ENCODE measurements at places on chromosomes 4 and X.
A peak's percentile ranks its signal among the peaks of the same experiment; 100 is the strongest.

DNA sequence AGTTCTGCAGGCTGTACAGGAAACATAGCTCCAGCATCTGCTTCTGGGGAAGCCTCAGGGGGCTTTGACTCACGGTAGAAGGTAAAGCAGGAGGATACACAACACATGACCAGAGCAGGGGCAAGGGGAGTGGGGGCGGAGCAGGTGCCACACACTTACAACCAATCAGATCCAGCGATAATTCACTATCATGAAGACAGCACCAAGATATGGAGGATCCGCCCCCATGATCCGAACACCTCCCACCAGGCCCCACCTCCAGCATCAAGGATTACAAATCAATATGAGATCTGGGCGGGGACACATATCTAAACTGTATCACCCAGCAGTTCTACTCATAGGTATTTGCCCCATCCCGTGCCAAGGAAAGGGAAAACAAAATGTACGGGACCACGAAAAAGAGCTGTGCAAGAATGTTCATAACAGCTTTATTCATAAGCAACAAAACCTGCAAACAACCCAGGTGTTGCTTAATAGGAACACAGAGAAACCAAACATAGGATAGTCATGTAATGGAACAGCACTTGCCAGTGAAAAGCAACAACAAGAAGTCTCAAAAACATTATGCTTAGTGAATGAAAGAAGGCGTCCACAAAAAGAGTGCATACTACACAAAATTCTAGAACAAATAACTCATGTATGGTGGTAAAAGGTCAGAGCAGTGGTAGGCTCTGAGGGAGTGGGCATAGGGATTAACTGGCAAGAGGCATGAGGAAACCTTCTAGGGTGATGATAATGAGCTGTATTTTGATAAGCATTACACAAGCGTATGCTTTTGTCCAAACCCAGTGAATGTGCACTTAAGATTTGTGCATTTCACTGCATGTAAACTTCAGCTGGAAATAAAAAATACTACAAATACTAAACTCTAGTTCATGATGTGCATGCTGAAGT, 130.9 kb upstream of the FAM9B start:
- no peak for DNase-seq

DNA sequence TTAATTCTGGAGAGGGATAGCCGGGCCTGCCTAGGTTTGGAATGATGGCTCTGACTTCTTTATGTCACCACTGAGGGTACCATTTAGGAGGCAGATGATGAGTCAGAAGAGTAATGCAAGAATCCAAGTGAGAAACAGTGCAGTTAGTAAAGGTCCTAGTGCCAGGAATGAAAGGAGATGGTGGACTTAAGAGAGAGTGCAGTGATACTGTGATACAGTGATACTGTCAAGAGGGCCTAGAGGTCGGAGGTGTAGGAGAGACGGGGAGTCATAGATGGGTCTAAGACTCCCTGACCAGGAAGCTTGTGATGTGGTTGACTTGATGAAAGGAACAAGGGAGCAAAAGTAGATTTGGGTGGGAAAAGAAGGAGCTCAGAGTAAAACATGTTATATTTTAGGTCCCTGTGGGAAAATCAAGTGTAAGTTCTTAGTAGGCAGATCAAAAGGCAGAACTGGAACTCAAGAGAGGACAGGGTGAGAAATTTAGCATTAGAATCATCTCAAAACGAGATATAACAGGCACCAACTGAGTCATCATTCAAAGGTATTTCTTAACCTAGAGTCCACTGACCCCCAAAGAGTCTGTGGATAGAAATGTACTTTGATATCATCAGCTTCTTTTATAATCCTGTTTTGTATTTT, 85.0 kb downstream of the NFKB1 start:
- DNase-seq = no peak

- no peak for DNase-seq
Measured at GRCh38 chr4:5720157-5720850, 9.3 kb downstream of the EVC start.

- no peak for DNase-seq
Measured at GRCh38 chr4:26729547-26729946, 131.1 kb upstream of the STIM2 start.

DNA sequence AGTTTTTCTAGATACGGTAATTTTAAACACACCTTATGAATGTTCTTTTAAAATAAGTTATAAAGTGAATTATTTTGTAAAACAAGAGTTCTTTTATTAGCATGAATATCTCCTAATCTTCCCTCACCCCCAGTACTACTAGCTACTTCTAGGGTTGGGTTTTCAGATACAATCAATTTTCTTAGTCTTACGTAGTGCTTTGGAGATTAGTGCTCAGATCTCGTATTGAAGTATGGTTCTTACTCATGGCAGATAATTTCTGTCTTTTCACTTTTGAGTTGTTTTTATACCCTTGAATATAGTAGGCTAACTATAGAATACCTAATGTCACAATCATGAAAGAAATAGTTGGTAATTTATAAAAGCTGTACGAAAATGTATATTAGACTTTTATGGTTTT, 43.2 kb downstream of the CDKL5 start:
- no peak for DNase-seq

- no peak for DNase-seq
Measured at GRCh38 chr4:16082426-16083240, 1.2 kb downstream of the PROM1 start.

DNA sequence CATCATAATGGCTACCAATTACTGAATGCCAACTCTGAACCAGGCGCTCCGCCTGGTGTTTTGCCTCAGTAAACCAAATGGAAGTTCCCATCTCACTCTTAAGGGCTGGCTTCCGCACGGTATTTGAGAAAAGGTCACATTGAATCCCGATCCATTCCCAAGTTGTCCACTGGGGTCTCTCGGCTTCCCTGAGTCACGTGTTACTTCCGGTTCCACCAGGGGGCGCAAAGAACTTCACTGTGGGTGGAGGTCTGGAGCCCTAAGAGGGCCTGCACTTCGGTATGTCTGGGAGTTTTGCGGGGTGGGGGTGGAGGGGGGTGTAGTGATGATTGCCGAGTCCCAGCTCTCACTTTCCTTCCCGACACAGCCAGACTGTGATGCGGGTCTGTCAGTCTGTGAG, 13.4 kb upstream of the NHS start:
- DNase-seq = no peak

DNA sequence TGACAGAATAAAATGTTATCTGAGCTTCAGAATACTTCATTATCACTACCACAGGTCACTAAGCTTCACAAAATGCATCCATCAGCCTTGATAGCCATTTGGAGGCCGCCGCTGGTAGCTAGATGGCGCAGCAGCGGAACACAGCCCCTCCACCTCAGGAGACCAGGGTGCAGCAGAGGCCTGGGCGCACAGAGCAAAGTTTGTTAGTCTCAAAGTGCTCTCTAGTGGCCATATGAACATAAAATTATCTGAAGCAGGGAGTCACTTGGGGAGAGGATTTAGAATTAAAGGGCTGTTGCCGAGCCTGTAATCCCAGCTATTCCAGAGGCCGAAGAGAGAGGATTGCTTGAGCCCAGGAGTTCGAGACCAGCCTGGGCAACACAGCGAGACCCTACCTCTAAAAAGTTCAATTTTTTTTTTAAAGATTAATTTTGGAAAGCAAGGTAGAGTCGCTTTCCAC, 8.1 kb upstream of the DCTD start:
- peak; percentile 34 for DNase-seq

DNA sequence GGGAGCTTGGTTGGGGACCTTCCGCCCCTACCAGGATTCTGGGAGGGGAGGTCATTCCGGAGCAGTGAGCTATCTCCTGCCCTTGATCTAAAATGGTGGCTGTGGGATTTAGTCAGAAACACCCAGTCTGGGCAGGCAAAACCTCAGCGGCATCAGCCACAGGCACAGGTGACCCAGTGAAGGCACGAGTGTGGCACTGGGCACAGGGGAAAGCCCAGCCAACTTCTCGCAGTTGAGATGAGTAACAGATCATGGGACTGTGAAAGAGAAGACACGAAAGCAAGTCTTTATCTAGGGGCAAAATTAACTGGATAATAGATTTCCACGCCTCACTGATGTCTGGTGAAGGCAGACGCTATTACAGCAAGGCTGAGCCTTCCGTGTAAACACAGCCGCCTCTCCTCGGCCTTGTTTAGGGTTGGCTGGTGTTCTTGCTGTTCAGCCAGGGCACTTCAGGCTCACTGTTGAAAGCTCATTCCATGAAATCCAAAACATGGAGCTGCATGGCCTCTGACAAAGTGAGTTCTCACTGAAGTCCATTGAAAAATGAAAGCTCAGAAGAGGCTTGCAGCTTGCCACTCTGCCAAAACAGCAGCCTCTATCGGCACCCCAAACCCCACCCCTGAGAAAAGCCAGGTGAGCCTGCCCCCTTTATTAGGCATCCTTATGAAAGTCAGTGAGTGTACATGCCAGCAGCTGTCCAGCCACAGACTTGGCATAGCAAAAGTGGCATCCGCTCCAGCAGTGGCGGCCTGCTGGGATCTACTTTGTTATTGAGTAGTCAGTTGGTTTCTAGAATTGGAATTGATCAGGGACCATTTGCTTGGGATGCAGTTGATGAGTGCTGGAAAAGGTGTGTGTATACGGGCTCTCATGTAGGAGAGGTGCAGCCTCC, 102.3 kb upstream of the MTM1 start:
- no peak for DNase-seq

- DNase-seq = no peak
Measured at GRCh38 chrX:133813971-133814370, 171.4 kb downstream of the GPC3 start.

- no peak for DNase-seq
Measured at GRCh38 chr4:4711902-4712301, 147.6 kb upstream of the MSX1 start.

DNA sequence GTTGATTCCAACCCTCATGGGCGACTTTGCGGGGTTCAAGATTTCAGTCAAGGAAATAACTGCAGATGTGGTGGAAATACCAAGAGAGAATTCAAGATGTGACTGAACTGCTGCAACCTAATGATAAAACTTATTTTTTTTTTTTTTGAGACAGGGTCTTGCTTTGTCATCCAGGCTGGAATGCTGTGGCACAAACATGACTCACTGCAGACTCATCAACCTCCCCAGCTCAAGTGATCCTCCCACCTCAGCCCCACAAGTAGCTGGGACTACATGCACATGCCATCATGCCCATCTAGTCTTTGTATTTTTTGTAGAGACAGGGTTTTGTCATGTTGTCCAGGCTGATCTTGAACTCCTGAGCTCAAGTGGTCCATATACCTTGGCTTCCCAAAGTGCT, 19.5 kb upstream of the WDFY3 start:
- no peak for DNase-seq

- DNase-seq = no peak
Measured at GRCh38 chrX:150731795-150732194, 38.6 kb downstream of the MTMR1 start.

GRCh38 chr4:41141900-41142299, 72.4 kb downstream of the APBB2 start:
- DNase-seq = no peak

DNA sequence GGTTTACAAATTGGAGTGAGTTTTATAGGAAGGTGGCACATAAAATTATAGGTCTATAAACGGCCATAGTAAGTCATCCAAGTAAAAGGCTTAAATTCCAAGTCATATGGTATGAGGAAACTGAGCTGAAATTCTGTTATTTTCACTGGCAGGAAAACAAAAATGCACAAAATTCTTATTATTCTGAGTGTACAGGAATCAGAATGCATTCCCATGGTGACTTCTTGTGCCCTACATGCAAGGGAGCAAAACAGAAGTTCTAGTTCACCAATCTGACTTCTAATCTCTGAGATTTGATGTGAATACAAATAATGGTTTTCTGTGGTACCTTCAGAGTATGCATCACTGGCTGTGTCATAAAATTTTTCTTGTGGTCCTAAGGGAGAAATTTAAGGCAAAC, 102.9 kb downstream of the CLCN4 start:
- no peak for DNase-seq

- no peak for DNase-seq
Measured at GRCh38 chrX:26414534-26414933, 198.6 kb downstream of the MAGEB5 start.

DNA sequence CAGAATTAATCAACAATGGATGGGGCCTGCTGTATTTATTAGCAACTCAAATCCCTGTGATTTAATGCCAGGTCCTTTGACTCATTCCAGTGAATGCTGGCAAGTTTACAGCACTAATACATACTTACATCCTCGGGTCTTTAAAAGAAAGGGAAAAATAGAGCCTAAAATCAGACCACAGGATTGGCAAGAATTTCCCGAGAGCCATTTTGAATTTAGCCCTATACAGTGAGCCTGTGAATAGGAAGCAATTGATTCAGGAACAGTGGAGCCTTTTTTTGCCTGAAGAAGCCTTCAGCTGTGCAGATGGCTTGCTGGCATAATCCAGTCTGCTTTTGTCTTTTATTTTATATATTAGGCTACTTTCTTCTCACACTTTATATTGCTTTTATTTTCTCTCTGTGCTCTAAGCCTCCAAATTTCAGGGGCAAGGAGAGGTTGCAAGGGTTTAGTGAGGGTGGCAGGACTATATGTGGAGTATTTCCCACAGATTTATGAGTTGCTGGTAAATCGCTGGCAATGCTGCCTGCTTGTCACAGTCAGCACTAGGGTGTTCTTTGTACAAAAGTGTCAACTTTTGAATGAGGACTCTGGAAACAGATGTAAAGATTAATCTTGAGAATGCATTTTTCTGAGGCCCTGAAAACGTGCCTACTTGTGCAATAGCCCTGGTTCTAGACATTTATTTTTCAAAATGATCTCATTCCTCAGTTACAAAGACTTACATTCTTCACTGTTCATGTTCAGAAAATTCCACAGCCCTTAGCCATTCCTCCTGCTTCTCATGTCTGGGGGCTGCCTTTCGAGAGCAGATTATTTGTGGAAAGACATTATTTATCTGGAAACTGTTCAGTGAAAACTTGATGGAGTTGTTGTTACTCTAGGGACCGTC, 303.5 kb downstream of the SPRY1 start:
- no peak for DNase-seq

DNA sequence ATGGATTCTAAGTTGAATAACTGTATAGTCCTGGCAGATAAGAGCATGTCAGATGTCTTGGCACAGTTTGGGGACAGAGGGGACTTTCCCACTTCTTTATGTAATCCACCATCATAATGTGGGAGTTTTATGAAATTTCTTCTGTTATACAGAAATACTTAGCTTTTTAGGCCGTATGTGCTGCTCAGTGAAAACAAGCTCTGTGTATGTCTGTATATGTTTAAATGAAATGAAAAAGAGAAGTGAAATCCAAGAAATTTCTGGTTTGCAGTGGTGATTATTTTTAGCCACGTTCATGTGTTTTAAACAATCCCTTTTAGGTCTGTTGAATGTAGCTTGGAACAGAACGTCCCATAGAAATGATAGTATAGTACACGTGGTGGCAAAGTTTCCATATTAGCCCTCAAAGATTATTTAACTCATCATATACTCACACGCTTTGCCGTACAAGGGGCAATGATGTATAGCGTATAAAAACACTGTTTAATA, 41.0 kb downstream of the GAB1 start:
- DNase-seq = no peak

Measured in stimulated activated CD8-positive, alpha-beta memory T cell treated with anti-CD3 and anti-CD28 coated beads, Interleukin-7, amount 100 ng/mL, for 1 hour (primary cell).